Stromal cell of bone marrow (primary cell): ENCODE measurements at places on chromosomes 7 and 10.

GRCh38 chr10:55233505-55233904, 432.5 kb upstream of the PCDH15 start:
- no peak for DNase-seq

GRCh38 chr7:81604808-81605174, 165.1 kb downstream of the HGF start:
- DNase-seq = no peak

DNA sequence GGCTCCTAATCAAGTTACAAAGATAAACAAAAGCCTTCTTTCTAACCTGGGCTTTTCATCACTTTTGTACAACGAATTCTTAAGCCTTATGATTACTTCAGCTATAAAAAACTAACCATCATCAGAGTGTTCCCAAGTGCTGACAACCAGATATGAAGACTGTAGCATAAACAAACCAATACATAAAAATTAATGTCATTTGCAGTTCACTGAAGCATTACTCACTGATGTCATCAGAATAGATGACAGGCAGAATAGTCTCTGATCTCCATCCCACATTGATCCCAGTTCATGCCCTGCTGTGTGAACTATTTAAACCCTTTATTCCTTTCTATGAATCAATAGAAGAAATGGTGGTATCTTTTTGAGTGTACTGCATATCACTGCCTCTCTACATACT, 84.4 kb downstream of the DNAJC1 start:
- no peak for DNase-seq

DNA sequence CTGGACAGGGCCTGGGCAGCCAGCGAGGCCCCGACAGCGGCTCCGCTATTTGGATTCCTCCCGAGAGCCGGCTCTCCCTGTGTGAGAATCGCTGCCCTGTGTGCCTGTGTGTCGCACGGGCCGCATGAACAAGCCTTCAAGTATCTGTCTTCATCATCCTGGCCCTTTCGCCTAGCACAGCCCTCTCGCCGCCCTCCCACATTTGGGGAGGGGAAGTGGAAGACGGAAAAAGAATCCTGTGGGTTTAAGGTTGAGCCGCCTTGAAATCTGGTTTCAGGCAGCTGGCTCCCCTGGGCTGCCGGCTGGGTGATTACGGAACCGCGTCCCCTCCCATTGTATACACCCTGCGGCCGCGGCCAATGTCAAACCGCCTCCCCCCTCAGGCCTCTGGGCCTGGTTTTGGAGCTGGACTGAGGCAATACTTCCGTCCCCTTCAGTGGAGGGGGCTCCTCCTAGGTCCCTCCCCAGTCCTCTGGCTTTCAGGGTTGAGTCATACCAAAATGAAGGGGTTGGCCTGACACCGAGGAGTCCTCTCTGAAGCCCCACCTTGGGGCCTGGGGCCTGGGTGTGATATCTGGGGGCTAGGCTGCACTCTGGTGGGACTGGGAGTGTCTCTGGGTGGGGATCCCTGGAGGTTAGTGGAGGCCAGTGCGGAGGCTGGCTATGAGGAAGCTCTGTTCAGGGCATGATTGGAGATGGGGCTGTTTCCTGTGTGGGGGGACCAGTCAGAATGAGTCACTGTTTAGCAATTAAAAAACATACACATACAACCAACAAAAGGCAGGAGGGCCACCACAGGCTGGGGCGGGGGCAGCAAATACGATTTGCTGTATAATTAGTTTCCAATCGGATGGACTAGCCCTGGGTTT, 1.7 kb downstream of the TRIM8 start:
- DNase-seq = peak; percentile 96

DNA sequence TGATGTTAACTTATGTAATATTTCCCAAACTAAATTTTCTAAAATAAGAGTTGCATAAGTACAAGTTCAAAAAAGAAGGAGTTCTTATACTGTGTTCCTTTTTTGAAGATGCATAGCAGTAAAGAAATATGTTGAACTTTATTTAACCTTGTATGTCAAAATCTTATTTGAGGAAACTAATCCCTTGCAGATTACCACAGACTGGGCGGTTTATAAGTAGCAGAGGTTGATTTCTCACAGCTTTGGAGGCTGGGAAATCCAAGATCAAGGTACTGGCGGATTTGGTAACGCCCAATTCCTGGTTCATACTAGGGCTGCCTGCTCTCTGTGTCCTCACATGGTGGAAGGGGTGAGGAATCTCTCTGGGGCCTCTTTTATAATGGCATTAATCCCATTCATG, 68.5 kb downstream of the GNAT3 start:
- DNase-seq = no peak

GRCh38 chr10:62243647-62243997, 25.0 kb downstream of the RTKN2 start:
- no peak for DNase-seq

- no peak for DNase-seq
Observed at GRCh38 chr10:128174581-128175559, 48.6 kb upstream of the MKI67 start.

GRCh38 chr7:106313966-106314365, 29.2 kb upstream of the NAMPT start:
- DNase-seq = no peak

- no peak for DNase-seq
Observed at GRCh38 chr10:52740913-52741675, 31.5 kb downstream of the MBL2 start.

DNA sequence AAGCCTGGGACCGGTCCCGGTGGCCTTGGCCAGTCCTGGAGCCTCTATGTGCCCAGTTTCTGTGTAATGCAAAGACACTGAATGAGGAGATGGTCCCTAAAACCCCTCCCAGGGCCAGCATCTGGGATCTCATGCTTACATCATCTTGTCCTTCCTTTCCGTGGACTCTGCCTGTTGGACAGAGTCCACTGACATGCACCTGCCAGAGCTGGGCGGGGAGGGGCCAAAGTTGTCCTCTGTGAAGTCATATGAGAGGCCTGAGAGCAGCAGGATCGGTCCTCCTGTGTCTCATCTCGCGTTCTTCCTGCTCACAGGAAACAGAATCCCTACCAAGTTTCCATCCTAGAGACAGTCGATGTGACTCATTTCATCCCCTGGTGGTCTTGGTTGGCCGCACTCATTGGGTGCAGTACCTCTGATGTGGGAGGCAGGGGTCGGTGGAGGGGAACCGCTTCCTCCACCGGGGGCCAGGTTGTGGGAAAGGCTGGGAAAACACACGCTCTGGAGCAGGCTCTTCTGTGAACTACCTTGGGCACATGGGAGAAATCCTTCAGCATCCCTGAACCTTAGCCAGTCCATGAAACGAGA, 389.6 kb upstream of the PODXL start:
- DNase-seq = no peak

DNA sequence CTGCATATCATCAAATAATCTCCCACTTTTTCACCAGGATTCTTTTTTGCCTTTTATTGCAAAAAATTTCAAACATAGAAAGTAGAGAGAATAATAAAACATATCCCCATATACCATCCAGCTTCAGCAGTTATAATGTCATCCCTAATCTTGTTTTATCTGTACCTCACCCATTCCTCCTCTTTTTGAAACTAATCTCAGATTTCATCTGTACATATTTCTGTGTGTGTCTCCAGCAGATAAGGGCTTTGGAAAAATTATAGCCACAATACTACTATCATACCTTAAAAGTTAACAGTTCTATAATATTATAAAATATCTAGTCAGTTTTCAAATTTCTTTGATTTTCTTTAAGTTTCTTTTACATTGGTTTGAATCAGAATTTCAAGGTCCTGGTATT, 7.6 kb upstream of the ENTPD1 start:
- DNase-seq = no peak

DNA sequence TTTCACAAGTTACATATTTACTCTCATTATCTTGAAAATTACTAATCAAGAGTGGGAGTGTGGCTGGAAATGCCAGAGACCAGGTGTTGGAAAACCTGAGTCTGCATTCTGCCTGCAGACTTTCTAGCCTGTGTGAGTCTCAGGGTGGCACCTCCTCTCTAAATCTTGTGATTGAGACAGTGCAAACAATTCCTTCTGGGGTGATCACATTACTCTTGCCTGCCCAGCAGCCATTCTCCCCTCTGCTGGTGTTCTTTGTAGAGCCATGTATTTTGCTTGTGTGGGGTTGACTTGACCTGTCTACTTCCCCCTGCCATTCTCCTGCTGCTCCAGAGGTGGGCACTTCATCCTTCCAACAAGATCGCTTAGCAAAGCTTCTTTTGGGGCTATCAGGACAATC, 101.1 kb downstream of the RAPGEF5 start:
- no peak for DNase-seq

GRCh38 chr10:110078317-110078716, 70.5 kb downstream of the ADD3 start:
- DNase-seq = no peak

- DNase-seq = no peak
Observed at GRCh38 chr7:79149831-79150230, 303.6 kb downstream of the MAGI2 start.

- DNase-seq = no peak
Observed at GRCh38 chr10:121608469-121609190, 10.4 kb upstream of the FGFR2 start.

- no peak for DNase-seq
Observed at GRCh38 chr7:112887337-112887736, 97.1 kb upstream of the TMEM168 start.

GRCh38 chr10:102962951-102963755, 45.1 kb downstream of the CNNM2 start:
- no peak for DNase-seq

- DNase-seq = peak; percentile 67
Observed at GRCh38 chr10:31707093-31708039, 221.3 kb downstream of the ARHGAP12 start.

GRCh38 chr7:139594911-139595476, 71.5 kb downstream of the CLEC2L start:
- DNase-seq = no peak

- DNase-seq = no peak
Observed at GRCh38 chr10:129774736-129775401, 189.2 kb downstream of the EBF3 start.

DNA sequence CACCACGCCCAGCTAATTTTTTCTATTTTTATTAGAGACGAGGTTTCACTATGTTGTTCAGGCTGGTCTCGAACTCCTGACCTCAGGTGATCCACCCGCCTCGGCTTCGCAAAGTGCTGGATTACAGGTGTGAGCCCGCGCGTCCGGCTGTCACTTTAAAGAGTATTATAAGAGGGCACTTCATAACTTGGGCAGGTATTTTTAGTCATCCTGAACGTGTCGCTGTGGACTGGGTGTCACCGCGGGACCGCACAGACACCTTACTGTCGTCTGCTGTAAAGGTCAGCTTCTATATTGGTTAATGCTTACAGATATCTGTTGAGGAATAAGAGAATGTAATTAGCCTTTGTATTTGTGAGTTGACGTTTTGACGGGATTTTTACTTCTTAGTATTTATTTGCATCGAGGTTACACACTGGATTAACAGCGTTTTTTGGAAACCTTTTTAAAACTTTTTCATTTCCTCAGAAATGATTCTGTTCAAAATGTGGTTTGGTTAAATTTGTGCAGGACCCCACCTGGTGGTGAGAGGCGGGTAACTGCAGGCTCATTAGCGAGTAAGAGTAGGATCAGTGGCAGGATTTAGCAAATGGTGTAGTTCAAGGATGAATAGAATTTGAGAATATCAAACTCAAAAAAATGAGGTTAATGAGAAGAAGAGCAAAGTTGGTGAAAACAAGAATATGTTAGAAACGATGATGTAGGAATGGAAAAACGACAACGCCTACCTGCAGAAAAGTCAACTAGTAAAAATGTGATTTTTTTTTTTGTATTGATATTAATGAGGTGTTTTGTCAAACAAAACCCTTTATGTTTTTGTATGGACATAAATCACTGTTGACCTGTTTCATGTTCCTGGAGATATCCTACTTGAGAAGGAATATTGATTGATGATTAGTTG, 3.2 kb downstream of the DNAJB6 start:
- no peak for DNase-seq

DNA sequence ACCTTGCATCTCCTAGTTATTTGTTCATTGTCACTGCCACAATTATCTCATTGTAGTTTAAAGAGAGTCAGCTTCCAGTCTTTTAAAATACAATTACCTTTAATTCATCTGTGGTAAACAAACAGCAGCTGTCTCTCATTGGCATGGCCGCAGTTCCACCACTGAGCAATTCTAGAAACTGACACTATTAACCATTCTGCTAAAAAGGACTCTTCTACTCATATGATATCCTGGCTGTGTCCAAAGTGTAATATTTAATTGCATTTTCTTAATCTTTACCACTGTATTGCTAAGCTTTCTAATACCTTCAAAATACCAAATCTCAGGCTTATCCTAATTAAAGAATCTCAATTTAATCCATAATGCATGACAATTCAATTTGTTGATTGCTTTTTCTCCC, 639.0 kb downstream of the AUTS2 start:
- DNase-seq = no peak

GRCh38 chr7:20064181-20064970, 152.8 kb downstream of the MACC1 start:
- no peak for DNase-seq

GRCh38 chr10:25704622-25705021, 229.4 kb upstream of the MYO3A start:
- DNase-seq = no peak

DNA sequence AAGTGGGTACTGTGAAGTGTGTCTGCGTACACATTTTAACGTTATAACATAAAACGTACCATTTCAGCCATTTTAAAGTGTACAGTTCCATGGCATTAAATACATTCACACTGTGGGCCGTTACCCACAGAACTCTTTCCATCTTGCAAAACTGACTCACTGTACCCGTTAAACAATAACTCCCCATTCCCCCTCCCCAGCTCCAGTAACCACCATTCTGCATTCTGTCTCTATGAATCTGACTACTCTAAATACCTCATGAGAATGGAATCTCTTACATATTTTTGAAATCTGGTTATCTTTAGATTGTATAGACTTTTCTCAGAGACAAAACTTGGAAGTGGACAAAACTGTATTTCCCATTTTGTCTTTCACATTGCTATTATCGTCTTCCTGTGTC, 9.3 kb downstream of the ARL3 start:
- DNase-seq = no peak
